ENCODE measurements at places on chromosomes 16 and 17.

- DNase-seq: no peak
Measured at GRCh38 chr16:12199524-12199923, 223.0 kb downstream of the SNX29 start.

GRCh38 chr17:17725011-17725751 lies 43.9 kb downstream of the RAI1 start:
- no peak for DNase-seq

GRCh38 chr17:28317099-28317965 lies 1.7 kb upstream of the TMEM97 start:
- no peak for DNase-seq

DNA sequence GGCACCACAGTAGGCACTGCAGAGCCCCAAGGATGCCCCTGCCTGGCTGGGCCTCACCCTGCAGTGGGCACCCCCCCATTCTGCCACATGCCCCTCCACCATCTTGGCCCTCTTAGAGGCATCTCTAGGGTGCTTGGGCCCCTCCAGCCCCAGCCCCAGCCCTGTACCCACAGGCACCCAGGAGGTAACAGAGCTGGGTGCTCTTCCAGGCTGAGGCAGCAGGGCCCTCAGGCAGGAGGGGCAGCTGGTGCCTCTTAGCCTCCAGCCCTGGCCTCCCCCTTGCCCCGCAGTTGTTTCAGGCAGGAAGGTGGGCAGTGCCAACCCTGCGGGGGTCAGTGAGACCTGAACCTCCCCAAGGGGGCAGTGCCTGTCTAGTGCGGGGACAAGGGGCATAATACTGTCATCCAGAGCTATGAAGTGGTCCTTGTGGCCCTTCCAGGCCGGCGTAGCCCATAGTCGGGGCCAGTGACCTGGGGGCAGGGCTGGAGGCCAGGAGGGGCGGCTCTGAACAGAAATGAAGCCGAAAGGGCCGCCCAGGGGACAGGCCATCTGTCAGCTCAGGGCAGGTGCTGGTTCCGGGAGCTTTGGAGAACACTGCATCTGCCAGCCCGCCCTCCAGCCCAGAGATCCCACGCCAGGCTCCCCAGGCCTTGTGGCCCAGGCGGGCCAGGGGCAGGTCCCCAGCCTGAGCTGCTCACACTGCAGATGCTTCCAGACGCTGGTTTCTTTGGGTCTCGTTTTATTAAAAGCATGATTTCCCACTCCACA lies 4.9 kb upstream of the AATK start:
- no peak for DNase-seq

DNA sequence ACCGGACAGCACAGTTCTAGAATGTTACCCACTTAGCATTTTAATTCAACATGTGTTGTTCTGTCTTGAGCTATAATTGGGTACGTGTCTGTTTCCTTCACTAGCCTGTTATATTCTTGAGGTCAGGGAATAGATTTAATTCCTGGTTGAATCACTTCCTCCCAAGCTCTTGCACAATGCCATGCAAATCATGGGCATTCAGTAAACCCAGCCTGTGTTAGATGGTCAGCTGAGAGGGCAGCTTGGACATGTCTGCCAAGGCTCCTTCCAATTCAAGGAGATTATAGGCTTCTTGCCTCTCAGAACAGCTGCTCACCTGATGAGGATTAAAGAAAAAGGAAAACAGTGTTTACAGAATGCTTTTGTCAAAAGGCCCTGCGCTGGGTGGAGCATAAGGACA lies 12.6 kb downstream of the C1QTNF1 start:
- no peak for DNase-seq

GRCh38 chr17:80879723-80880647 lies 111.7 kb upstream of the CHMP6 start:
- DNase-seq: no peak

DNA sequence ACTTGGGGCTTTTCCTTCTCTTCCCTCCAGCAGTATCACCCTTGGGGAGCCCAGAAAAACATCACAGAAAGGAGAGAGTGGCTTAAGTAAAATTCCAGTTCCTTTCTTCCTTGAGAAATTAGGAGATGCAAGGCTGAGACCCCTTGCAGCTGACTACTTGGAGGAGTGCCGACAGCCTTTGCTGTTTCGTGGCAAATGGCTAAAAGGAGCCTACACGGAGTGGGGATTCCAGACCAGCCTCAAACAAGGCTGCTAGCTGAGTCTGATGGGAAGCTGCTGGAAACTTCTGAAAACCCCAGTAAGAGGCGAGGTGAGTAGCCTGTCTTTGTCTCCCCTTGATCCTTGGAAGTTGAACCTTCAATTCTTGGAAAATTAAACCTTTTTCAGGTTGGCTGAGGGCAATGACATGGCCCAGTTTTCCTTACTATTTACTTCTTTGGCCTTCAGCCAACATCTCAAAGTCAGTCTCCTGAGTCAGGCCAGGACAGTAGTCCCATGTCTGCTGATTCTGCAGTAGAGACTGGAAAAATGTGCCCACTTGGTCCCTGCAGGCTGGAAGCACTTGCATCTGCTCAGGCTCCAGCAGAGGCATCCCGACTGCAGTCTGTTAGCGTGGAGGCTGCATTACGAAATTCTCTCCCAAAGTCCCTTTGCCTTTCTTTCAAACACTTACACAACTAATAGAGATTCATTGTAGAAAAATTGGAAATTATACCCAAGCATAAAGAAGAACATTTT lies 23.4 kb downstream of the SMIM36 start:
- no peak for DNase-seq

DNA sequence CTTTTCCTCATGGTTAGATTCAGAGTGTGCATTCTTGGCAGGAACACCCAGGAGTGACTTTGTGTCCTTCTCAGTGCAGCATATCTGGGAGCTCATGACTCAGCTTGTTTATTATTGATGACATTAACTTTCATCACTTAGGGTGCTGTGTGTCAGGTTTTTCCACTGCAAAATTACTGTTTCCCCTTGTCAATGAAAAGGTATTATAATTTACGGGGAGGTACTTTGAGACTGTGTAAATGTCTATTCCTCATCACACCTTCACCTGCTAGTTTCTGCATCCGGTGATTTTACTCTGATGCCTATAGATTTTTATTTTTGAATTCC lies 50.5 kb downstream of the WWP2 start:
- DNase-seq: no peak

- DNase-seq: no peak
Measured at GRCh38 chr17:81992306-81993102, 15.1 kb downstream of the ASPSCR1 start.

- DNase-seq: no peak
Measured at GRCh38 chr16:56513091-56513490, 6.7 kb downstream of the BBS2 start.

GRCh38 chr17:46044286-46044928 lies 45.4 kb downstream of the STH start:
- DNase-seq: peak; percentile 75

GRCh38 chr17:61738249-61738648 lies 125.1 kb downstream of the BRIP1 start:
- no peak for DNase-seq

DNA sequence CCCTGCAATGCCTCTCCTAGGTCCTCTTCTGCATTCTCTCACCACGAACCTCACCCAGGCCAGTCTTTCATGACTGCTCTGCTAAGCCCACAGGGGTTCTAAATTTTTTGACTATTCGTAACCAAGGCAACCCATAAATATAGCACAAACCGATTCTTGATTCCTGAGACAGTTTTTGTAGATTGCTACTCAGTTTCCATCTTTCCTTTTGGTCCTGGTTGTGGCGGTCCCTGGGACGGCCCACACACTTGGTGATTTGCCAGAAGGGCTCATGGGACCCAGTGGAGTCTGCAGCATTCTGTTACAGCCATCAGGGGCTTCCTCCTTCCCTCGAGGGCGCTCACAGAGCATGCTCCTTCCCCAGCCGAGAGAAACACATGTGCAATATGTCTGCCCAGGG lies 23.4 kb upstream of the MGAT5B start:
- no peak for DNase-seq

DNA sequence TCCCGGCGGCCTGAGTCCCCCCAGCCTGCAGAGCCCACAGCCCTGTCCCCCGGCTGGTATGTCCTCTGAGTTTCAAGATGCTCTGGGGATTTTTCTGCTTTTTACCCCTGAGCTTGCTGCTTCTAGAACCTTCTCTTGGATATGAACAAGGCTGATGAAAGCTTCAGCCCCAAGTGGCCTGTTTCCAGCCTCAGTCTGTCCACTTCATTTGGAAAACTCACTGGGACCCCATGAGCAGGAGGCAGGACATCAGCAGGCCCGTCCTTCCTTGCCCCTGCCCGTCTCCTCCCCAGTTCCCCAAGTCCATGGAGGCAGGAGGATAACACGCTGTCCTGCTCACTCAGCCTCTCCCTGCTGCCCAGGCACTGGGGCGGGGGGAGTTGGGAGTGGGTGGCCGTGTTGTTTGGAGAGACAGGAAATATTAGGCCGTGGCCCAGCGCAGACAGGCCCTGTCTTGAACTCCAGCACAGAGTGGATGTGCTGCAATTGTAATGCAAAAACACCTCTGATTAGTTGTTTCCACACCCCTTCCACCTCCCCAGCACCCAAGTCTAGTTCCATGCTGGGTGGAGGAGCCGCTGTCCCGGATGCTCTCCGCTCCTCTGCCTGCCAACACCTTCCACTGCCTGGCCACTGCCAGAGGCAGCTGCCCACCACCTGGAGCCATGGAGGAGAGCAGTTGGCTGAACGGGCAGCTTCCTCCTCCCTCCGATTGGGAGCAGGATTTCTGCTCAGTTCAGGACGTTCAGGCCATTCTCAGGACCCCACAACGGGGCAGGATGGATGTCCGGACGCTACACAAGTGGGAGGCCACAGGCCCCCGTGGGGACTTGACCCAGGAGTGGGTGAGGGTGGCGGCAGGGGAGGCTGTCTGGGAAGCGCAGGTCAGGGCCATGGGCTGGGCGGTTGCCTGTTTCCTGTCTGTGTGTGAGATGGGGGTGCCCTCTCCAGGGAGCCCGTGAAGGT lies 216.9 kb upstream of the GSE1 start:
- DNase-seq: no peak

DNA sequence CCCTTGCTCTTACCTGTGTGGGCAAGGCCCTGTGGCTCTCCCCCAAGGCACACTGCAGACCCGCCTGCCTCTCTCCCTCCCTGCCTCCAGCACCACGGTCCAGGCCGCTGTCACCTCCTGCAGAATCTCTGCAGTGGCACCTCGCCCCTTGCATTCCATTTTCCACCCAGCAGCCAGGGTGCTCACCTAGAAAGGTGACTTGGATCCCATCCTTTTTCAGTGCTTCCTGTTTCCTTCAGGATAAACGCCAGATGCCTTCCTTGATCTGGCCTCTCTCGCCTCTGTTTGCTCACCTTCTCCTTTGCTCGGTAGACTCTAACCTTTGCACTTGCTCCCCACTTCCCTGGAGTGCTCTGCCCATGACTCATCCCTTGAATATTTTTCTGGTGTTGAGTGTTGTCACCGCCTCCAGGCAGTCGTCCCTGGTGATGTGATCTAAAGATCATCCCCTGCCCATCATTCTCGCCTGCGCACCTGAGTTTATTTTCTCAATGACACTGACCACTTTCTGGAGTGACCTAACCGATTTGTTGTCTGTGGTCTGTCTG lies 79.2 kb upstream of the LGALS9 start:
- DNase-seq: no peak

GRCh38 chr16:67470359-67470758 lies 10.6 kb downstream of the ATP6V0D1 start:
- DNase-seq: no peak

- no peak for DNase-seq
Measured at GRCh38 chr16:24694931-24695330, 34.5 kb upstream of the TNRC6A start.
